ENCODE measurements at places on chromosomes 1 and 21.

DNA sequence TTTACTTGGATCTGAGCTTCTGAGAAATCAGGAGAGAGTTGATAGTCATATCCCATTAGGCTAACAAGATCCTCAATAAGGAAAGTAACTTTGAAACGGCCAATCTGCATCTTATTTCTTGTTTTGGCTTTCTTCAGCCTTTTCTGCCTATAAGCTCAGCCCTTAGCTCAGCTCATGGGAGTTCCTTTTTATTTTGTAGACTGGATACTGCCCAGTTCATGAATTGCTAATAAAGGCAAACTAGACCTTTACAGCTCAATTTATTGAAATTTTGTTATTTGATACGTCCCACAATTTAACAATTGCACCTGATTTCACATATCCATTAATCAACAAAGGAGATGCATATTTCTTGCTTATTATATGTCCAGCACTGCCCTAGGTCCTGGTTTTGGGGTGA lies 22.7 kb downstream of the NENF start:
- no peak for DNase-seq

DNA sequence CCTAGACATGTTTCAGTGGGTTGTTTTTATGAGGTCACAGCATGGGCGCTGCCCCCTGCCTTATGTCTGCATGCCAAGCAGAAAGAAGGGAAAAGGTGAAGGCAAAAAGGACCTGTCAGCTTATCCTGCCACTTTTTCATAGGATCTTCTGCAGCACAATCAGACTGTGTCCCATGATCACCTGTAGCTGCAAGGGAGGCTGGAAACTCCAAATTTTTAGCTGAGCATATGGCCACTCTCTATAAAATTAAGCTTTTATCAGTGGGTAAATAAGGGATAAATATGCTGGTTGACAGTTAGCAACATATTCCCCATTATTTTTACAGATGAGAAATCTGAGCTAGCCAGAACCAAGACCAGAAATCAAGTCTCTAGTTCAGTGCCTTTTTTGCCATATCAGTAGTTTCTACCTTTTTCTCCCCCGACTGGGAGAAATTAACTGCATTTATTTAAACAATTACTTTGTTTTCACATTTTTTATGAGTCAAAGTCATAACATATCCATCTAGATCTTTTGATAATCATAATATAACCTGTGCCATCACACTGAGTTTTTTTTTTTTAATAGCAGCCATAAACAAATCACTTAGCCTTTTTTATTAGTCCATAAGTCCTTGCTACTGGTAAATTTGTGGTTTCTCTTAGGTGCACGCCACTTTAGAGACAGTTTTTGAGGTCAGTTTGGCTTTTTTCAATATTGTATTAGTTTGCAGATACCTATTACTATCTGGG lies 307.0 kb downstream of the NFIA start:
- no peak for DNase-seq

DNA sequence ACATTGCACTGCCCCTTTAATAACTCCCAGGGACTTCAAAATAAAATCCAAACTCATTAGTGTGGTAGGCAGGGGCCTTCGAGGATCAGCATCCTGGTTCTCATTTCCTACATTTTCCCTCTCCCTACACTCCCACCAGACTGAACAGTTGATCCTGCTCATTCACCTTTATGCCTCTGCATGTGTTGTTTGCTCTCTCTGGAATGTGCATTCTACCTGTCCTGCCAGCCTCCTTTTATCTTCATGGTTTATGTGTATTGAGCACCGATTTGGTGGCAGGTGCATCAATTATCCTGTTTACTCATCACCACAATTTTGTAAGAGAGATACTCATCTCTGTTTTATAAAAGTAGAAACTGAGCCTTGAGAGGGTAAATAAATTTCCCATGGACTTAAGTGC lies 125.0 kb downstream of the ADSS2 start:
- DNase-seq: no peak

GRCh38 chr1:211808475-211808874 lies 22.1 kb downstream of the LPGAT1 start:
- DNase-seq: no peak

GRCh38 chr1:232611834-232612233 lies 18.1 kb downstream of the SIPA1L2 start:
- no peak for DNase-seq

GRCh38 chr1:7366955-7367665 lies 404.0 kb upstream of the VAMP3 start:
- DNase-seq: no peak

DNA sequence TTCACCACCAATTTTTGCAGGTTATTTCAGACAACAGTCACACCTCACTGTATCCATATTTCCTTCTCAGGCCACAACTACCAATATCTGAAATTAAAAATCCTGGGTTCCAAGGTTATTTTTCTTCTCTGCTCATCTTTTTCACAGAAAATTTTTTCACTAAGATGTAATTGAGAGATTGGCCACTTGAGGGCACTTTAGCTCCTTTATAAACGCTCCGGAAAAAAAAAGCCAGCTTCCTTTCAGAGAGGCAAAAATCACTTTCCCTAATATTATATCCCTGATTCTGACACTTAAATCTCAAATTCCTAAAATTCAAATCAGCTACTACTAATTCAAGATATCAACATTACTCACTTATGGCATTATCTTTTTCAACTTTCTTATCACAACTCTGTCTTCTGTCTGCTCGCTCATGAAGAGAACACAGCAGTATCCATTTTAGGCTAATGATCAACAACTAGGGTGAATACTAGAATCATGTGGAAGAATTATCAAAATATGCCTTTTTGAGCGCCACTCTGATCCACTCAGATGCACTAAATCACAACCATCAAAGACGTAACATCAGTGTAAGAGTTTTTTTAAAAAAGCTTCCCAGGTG lies 101.4 kb upstream of the RGS1 start:
- no peak for DNase-seq

- no peak for DNase-seq
These were observed 99.1 kb upstream of the ARTN start for GRCh38 chr1:43834280-43835081.

DNA sequence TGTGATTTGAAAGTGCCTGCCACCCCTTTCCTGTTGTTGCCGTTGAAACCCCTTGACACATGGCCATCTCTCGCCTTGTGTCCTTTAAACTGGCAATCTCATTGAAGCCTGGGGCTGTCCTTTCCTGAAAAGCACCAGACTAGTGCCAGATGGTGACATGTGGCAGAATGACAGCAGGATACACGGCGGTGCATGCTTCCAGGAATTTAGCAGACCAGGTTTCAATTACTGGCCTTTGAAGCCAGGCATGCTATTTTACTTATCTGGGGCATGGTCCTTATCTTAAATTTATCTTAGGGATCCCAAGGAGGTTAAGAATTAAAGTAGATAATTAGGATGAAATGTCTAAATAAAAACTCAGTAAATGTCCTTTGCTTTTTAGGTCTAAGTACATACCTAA lies 15.2 kb downstream of the PLPPR4 start:
- no peak for DNase-seq

GRCh38 chr1:3671371-3672180 lies 19.3 kb downstream of the TP73 start:
- DNase-seq: no peak

- DNase-seq: peak; percentile 10
These were observed 8.9 kb upstream of the TRIM62 start for GRCh38 chr1:33190701-33191100.

GRCh38 chr1:111895017-111895416 lies 94.5 kb downstream of the KCND3 start:
- no peak for DNase-seq

DNA sequence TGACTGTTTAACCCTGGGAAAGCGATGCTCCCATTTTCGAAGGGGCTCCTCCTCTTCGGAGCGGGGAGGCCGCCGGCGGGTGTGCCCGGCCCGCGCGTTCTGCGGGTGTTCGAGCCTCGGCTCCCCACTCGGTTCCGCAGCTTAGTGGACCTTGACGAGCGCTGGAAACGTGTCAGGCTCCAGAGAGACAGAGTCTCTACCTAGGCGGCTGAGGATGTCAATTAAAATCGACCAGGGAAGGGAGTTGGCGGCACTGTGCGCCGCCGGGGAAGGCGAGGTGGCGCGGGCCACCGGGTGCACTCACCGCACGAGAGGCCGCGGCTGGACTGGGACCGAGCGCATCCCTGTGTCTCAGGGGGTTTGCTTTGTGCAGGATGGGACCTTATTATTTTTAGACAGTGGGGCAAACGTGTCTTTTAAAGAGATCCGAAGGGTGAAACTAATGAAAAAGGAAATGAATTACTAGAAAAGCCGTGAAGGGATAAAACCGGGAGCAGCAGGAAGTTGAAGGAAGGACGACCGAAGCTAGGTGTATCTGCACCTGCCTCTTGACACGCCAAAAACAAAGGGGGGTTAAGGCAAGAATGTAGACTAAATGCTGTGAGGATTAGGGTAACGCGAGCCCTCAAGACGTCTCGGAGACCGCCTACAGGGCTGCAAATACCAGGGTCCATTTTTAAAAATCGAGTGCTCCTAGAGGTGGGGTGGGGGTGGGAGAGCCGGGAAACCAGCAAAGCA lies 5.6 kb downstream of the LHX4 start:
- DNase-seq: no peak

- no peak for DNase-seq
These were observed 7.5 kb downstream of the MMEL1 start for GRCh38 chr1:2625311-2625710.

GRCh38 chr1:95953015-95953414 lies 719.0 kb downstream of the RWDD3 start:
- DNase-seq: no peak

DNA sequence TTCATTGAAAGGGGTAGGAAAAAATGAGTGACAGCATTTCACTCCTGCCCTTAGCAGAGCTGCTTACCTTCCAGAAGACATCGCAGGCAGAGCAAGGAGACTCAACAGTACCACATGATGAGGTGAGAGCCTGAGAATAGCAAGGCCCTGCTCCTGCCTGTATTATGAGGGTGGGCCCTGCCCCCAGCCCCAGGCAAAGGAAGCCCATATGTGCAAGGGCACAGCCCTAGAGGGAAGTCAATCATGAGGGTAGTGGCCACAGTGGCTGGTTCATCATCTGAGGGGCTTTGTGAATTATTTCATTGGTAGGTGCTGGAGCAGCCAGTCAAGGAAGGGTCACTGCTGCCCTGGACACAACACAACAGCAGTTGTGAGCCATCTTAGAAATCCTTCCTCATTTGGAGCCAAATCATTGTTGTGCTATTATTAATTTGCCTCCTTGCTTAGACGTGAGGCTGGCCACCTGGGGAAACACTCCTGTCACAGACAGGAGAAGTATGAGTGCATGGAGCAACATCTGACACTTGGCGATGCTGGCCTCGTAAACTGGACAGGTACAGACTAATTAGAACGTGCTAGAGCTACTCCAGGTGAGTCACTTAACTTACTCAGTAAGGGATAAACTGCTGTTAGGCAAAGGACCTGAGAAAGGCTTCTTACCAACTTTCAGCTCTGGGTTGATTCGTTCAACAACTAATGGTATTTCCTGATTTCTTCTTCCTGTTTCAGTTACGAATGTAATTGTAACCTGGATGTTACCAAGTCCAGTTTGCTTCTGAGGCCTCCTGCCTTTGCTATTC lies 22.7 kb upstream of the ACBD6 start:
- no peak for DNase-seq

DNA sequence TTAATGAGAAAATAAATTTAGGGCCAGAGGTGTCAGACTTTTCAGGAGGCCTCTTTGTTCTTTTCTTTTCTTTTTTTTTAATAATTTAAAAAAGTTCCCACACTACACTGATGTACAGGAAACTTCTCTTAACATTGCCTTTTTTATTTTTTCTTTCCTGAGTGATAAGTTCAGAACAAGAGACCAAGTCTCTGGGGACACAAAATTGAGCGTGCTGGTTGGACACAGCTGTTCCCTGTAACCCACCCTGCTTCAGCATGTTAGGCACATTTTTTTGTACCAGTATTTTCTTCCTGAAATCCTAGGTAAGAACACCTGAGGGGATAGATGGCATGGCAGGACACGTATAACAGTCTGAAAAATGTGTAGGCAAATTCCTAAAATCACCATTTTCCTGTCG lies 50.1 kb downstream of the PBX1 start:
- no peak for DNase-seq

- no peak for DNase-seq
These were observed 169.1 kb downstream of the DYRK1A start for GRCh38 chr21:37535672-37536071.

DNA sequence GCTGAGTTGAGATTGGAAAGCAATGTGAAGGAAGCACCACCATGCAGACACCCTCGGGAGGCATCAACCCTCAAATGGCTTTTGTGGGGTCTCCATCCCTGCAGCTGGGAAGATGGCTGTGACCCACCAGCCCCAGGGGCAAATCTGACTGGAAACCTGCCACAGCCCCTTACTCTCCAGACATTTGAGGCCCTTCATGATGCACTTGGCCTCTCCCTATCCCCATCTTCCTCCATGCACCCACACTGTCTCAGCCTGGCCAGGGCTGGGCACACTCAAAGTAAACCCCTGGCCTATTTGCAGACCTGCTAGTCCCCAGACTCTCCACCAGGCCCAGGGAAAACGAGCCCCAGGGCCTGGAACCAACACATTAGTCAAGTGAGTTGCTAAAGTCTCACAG lies 205.2 kb downstream of the MATN1 start:
- DNase-seq: no peak

DNA sequence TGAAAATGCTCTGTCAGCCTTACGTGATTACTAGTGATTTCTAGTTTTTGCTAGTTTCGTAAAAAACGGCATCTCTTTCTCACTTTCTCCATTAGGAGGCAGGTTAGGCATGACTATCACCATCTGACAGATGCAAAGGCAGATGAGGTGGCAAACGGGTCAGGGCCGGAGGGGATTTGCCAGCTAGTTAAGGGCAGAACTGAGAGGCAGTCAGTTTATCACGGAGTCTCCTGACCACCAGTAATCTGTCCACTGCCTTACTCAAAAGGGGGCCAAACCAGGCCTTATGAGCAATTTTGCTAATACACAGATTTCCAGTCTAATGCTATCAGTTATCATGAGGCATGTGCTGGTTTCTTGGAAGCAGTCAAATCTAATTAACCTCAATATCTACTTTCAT lies 159.3 kb downstream of the TSEN15 start:
- DNase-seq: no peak

DNA sequence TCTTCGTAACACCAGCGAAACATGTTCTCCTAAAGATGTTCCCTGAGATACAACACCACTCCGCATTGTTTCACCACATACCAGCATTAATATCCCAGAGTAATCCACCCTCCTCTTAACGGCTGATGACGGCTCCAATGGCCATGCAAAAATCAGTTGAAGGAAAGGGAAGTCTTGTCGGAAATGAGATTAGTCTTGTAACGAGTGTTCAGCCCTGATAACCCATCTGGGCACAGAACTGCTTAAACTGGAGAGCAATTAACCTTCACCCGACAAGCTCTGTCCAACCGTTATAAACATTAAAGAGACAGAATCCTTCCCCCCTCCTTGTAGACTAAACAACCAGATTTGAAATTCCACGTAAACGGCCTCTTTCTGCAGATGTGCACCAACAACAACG lies 21.9 kb downstream of the ERG start:
- DNase-seq: no peak

- DNase-seq: no peak
These were observed 675 bp downstream of the MYSM1 start for GRCh38 chr1:58699011-58699762.

- DNase-seq: no peak
These were observed 252.4 kb upstream of the DUSP10 start for GRCh38 chr1:221994274-221994698.
